ENCODE measurements at places on chromosomes 2 and 18.

- no peak for DNase-seq
Measured at GRCh38 chr18:78965917-78966792, 13.5 kb upstream of the SALL3 start.

DNA sequence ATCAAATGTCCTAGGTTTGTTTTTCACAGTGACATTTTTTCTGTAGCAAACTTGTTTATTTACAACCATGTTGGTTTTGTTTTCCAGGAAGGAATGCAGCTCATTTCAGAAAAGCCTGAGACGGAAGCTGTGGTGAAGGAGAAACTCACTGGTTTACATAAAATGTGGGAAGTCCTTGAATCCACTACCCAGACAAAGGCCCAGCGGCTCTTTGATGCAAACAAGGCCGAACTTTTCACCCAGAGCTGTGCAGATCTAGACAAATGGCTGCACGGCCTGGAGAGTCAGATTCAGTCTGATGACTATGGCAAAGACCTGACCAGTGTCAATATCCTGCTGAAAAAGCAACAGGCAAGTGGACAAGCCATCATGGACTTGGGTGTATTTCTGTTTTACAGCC is 79.2 kb upstream of the EML6 start:
- no peak for DNase-seq

DNA sequence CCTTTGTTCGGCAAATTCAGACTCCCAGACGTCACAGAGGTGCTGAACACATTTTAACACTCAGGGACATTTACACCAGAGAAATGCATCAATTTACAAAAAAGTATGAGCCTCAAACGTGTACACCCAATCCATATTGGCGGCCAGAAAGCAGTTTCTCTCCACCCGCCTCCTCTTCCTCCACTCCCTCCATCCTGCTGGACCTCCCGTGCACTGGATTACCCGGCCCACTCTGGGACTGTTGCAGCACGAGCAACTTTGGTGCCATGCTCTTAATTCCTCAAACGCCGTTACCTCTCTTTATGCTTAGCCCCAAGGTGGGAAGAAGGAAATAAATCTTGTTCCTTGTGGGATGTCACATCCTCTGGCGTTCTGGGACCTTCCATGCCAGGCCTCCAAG is 243.4 kb downstream of the ZNF516 start:
- DNase-seq = no peak

DNA sequence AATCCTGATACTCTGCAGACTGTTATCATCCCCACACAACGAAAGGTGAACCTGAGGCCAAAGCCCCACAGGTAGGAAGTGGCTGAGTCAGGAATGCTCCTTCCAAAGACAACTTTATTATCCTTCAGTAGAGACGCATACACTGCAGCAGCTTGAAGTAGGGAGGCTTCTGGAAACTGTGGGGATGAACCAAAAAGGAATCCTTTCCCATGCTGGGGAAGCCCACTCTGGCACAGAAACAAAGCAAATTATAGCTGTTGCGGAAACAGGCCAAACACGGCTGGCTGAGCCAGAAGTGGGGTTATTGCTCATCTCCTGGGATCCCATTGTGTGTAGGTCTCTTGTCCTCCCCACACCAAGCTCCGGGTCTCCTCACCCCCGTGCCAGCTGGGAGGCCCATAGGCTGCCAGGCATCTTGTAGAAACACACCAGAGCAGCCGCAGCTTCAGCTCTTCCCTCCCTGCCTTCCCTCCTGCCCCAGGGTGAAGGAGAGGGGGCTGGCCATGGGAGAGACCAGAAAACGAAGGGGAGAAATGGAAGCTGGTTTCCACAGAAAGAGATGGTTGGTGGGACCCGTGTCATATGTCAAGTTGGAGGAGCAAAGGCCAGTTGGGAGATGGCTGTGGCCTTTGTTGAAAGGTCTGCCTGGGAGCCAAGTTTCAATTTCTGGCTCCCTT is 176.9 kb upstream of the NABP1 start:
- no peak for DNase-seq

GRCh38 chr2:134230885-134231284 is 23.0 kb upstream of the MGAT5 start:
- DNase-seq = no peak

GRCh38 chr2:18883616-18884456 is 294.5 kb upstream of the NT5C1B start:
- DNase-seq = no peak

DNA sequence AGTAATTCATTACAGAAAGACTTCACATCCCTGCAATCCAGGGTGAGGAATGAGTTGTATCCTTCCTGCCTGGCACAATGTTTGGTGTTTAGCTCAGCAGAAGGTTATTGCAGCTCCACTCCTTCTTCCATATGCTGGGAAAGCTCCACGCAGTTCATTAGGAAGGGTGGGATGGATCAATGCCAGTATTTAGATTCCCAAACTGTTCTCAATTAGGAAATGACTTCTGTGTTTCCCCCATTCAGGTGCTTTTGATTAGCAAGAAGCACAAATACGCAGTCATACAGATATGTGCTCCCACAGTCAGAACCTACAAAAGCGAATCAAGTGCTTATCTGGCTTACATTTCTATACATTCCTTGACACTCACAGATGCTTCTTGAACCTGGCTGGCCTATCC is 340.6 kb downstream of the NYAP2 start:
- no peak for DNase-seq

- DNase-seq = no peak
Measured at GRCh38 chr2:97966545-97967215, 29.1 kb downstream of the TMEM131 start.

- no peak for DNase-seq
Measured at GRCh38 chr2:75637568-75637967, 9.0 kb upstream of the MRPL19 start.

- no peak for DNase-seq
Measured at GRCh38 chr2:206804326-206804725, 38.9 kb downstream of the FASTKD2 start.

All from stimulated activated CD4-positive, alpha-beta T cell treated with anti-CD3 and anti-CD28 coated beads, Interleukin-15, amount 100 ng/mL, for 1 hour (primary cell).